ENCODE measurements at places on chromosomes 1 and 21. TPM values are rescaled to one million over a fixed set of nuclear protein-coding genes. Genes with fewer than 3 reads are reported as not detected.

DNA sequence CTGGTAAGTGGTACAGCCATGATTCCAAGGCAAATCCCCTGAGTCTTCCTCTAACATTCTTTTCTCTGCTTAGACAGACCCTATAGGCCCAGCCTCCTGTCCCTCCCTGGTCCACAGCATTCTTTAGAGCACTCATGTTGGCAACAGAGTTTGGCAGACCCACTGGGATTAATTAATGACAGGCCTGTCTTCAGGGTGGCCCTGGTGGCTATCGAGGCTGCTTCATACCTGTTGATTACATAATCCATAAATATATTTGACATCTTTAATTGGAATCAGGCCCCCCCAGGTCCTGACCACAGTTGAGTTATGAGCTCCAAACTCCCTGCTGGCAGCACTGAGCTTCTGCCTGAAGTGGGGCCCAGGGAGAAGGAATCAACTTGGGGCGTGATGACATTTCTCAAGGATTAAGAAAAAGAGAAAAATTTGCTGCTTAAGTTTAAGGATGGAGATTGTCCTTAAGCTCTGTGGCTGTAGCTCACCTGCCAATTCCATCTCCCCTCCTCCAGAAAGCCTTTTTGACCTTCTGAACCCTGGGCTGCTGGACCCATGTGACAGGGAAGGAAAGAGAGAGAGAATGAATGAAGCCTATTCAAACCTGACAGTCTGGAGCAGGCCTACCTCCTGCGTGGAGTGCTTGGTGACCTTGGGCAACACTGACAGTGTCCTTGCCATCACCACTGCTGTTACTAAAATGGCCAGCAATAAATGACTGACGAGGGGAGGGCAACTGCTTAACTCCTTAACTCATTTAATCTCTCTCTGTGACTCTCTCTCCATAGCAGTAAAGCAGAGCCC is 156.6 kb downstream of the TRABD2B start:
- DNase-seq = no peak

DNA sequence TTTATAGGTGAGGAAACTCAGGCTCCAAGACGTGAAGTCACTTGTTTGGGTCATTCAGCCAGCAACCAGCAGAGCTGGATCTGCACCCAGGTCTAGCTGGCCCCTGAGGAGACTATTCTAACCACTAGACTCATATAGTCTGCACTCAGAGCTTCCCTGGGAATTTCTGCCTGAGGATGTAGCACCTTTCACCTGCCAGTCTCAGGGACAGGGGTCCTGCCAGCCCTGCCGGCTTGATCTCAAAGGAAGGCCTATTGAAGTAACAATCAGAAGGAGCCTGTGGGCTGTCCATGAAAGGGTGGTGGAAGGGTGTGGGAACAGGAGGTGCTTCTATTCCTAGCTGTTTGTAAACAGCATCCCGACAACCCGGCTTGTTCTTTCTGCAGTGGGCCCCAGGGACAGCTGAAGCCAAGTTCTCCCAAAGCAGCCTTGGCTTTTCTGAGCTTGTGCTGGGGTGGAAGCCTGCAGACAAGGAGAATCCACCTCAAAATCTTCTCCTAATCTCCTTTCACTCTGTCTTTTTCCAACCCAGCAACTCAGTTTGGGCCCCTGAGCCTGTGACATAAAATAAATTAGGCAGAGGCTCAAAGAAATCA is 7.8 kb downstream of the LMOD1 start:
- peak; percentile 39 for DNase-seq

GRCh38 chr1:55503663-55504305 is 288.6 kb upstream of the USP24 start:
- no peak for DNase-seq

DNA sequence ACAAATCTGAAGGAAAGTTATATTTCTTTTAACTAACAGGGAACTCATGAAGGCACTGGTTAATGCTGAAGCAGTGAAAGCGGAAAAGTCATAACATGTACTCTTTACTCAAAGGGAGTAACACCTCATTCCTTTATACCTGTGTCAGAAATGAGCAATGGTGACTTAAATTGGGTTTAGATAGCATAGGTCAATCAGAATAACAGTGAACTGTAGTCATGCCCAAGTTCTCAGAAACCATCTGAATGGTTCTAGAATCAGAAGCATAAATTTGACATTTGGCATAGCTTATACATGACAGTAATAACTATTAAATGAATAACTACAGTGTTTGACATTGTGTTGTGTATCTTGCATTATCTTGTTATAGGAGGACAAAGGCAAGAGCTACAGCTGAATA is 382.0 kb downstream of the NUF2 start:
- no peak for DNase-seq

GRCh38 chr1:239733995-239734394 is 347.6 kb downstream of the CHRM3 start:
- no peak for DNase-seq

- DNase-seq = no peak
These were observed 223.0 kb downstream of the PLA2G4A start for GRCh38 chr1:187051618-187052232.

DNA sequence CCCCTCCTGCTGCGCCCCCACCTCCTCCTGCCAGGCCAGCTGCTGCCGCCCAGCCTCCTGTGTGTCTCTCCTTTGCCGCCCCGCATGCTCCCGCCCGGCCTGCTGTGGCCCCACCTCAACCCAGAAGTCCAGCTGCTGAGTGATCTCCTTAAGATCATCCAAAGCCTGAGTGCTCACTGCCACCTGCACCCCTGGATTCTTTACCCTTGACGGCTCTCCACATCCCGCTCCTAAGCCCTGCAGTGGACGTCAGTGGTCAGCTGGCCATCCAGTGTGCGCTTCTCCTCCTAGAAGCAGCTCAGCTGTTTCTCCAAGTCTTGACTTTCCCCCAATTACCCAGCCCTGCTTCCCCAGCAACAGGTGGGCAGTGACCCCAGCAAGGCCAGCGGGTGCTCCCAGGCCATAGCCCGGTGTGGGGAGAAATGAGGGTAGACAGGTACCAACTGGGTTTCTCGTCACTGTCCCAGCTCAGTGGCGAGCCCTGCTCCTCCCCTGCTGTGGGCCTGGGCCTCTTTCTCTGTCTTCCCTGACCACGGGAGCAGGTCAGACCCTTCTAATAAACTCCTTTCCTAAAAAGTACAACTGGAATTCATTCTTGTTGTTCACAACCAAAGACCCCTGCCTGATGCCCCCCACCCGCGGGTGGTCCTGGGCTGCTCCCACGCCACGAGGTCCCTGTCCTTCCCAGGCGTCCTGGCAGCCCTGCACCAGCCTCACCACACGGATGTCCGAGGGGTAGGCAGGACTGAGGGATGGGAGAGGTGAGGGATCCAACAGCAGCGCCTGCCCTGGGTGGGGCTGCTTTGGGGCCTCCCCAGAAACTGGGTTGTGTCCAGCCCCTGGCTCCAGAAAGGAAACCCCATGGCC is 1.4 kb downstream of the KRTAP10-7 start:
- no peak for DNase-seq

GRCh38 chr21:44455524-44456213 is 359 bp downstream of the LRRC3 start:
- no peak for DNase-seq

GRCh38 chr1:244548558-244549115 is 87.6 kb downstream of the CATSPERE start:
- DNase-seq = no peak

GRCh38 chr21:15061747-15062605 is 2.8 kb downstream of the NRIP1 start:
- DNase-seq = no peak

DNA sequence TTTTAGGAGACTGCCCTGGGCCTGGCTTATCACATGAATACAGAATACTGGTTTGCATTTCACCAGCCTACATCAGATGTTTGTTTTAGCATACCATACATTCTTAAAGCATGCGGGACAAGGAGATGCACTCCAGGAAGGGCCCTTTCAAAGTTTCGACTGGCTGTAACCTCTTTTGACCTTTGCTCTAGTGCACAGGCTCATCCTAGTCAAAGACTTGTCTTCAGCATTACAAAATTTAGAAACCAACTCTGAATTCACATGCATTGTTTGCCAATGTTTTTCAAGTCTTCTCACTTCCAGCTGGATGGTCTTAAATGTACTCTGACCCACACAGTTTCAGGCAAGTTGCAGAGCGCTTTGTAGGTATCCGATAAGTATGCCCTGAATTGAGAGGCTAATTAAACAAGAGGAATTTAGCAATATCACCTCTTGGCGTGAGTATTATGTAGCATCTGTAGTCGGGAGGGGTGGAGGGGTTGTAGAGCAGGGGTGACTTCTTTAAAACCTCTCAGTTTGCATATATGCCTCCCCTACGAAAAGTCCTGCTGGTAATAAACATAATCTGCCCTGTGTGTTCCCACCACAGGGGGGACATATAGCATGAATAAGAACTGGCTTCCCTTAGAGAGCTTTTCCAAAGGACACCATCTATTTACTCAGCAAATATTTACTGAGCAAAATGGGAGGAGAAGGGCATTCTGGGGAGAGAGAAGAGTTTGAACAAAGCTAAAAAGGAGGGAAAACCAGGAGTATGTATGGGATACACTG is 24.4 kb upstream of the AHCYL1 start:
- no peak for DNase-seq

DNA sequence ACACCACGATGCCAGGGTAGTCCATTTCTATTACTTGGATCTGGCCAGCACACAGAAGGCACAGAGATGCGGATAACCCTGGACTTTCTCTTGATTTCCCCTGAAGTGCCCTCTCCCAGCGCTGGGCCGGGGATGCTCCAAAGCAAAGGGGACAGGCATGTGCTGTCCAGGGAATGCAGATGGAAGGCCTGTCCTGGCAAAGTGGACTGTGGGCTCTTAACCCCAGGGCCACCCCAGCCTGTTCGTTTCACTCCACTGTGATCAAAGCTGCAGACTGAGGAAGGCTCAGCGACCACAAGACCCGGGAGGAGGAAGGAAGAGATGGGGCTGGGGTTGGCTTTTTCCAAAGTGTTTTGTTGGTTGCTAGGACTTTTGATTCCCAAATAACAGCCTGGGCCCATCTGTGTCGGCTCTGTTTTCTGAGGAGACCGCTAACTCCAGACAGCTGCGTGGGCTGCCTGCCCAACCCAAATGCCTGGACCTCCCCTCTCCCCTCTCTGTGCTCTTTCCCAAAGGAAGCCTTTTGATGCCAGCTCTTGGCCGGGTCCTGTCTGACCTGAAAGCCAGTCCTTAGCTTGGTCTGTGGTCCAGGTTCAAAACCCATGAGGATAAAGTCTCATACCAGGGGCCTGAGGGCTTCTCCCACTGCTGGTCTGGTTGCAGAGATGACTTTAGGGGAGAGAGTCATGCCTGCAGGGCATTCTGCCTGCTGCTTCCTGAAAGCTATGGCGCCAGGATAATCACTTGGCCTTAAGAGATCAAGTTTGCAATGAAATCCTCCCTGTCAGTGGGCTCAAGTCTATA is 119.6 kb upstream of the CD34 start:
- DNase-seq = no peak

GRCh38 chr21:43029785-43030184 is 45.9 kb downstream of the CBS start:
- no peak for DNase-seq

DNA sequence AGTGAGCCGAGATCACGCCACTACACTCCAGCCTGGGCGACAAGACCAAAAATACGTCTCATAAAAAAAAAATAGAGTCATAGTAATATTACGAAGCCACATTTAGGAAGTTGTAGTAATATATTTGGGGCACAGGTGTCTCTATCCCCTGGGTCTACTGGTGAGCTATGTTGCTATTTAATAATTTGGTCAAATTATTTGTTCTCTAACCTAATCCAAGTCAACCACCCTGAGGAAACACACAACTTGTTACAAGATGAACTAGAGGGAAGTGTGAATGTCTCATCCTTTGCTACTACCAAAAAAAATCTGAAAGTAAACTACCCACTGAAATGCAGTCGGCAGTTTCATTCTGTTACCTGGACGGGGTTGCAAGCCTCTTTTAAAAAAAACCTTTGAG is 35.3 kb downstream of the RGS8 start:
- no peak for DNase-seq

DNA sequence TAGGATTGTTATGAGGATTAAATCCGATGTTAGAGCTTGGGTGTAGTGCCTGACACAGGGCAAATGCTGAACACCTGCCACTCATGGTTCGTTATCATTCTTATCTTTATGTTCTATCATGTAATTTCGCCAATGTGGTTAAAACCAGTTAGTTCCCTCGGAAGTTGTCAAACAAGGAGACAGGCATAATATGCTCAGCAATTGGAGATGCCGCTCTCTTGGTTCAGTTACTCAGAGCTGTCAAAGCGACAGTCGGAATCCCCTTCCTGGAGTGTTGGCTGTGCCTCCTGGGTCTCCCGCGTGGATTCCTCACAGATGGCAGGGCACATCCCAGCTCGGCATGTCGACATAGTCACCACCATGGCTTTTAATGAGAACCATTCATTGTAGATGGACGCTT is 192.2 kb downstream of the ROR1 start:
- no peak for DNase-seq

DNA sequence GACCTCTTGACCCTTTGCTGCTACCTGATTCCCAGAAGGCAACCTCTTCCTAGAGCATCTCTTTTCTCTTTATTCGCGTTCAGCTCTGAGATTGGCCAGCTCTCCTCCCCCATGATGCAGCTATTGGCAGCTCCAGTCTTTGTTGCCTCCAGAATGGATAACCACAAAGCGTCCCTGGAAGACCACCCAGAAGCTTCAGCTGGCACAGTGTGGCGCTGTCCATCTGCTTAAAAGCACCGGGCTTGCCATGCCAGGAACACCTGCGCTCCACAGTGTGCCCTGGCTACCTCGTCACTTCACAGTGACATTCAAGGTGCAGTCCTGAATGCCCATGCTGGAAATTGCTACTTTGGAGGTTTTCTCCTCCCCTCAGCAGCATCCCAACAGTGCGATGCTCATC is 353.9 kb downstream of the LMO4 start:
- DNase-seq = no peak

DNA sequence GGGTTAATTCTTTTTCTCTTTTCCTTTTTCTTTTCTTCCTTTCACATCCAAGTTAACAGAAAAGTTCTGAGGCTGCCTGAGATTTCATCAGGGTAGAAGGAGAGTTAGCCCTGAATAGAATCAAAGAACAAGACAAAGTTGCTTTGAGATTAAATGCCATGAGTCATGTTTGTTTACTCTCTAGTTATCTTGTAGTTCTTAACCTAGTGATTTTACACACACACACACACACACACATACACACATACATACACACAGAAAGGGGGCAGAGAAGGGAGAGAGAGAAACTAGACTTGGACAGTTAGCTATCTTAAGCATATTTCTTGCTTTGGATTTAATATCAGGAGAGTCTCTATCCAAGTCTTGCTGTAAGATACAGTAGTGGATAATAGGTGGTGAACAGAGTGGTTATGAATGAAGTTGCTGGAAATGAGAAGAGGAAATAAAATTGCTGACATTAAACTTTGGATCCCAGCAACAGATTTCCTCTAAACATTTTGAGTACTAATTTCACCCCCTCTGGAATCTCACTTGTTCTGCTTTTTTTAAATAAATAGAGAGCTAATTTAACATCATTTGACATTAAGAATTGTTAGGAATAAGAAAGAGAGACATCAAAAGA is 19.9 kb downstream of the PLA2G4A start:
- no peak for DNase-seq

The AGMAT gene
- 1.9 TPM for total RNA-seq

The LHX8 gene
- total RNA-seq = not detected

The PIGR gene
- 0.10 TPM for total RNA-seq

The PDZK1IP1 gene
- total RNA-seq = 3.9 TPM

The LENEP gene
- not detected for total RNA-seq

The ZNF496 gene
- 47.4 TPM for total RNA-seq

The CRYBG2 gene
- not detected for total RNA-seq

The VWA1 gene
- total RNA-seq = 8.3 TPM

The HMGCS2 gene
- total RNA-seq = not detected

The VWA5B1 gene
- total RNA-seq = 0.25 TPM

The ABCA4 gene
- total RNA-seq = not detected

The BCAN gene
- not detected for total RNA-seq

All from gastrocnemius medialis (tissue), 4 donors.